ENCODE measurements at places on chromosomes 13 and 19.

DNA sequence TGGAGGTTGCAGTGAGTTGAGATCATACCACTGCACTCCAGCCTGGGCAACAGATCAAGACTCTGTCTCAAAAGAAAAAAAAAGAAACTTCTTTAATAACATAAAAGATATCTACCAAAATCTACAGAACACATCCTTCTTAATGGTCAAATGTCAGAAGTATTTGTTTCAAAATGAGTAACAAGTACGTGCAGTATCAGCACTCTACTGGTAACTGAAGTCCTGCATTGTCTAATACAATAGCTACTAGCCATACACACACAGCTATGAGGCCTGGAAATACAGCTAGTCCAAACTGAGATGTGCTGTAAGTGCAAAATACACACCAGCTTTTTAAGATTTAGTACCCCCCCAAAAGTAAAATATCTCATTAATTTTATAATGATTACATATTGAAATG lies 88.1 kb downstream of the TSC22D1 start:
- no peak for DNase-seq

- DNase-seq, result no peak
Observed at GRCh38 chr13:46831588-46832194, 34.7 kb upstream of the ESD start.

- no peak for DNase-seq
Observed at GRCh38 chr19:17968362-17968761, 1.5 kb downstream of the KCNN1 start.

- no peak for DNase-seq
Observed at GRCh38 chr19:38893341-38893771, 6.1 kb downstream of the SIRT2 start.

- DNase-seq, result no peak
Observed at GRCh38 chr19:39840492-39840891, 5.7 kb downstream of the FBL start.

- no peak for DNase-seq
Observed at GRCh38 chr19:1384478-1385110, 887 bp downstream of the NDUFS7 start.

DNA sequence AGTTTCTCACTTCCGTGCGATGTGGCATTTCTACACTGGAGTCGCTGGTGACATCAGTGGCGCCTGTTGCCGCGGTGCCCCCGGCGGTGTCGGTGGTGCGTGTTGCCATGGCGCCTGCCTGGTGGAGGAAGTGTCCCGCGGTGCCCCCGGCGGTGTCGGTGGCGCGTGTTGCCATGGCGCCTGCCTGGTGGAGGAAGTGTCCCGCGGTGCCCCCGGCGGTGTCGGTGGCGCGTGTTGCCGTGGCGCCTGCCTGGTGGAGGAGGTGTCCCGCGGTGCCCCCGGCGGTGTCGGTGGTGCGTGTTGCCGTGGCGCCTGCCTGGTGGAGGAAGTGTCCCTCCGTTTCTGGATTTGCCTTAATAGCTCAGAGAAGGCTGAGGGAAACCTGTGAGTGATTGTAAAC lies 127.6 kb downstream of the KDM4B start:
- no peak for DNase-seq

DNA sequence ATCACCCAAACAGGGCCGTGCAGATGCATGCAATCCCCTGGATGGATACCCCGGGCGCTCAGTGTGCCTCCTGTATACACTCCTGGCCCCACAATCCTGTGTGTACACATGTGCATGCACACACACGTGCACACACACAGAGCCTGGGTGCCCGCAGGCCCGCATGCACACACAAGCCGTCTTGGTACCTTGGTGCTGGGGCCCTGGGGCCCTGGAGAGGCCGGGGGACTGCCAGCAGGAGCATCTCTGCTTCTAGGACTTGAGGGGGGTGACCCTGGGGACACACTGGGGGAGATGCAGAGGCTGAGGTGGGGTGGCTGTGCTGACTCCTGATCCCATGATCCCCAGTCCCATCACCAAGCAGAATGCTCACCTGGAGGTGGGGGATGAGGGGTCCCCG lies 15.6 kb upstream of the EPOR start:
- no peak for DNase-seq

GRCh38 chr19:55197528-55197927 lies 11.8 kb downstream of the PTPRH start:
- no peak for DNase-seq

GRCh38 chr13:93355094-93355493 lies 128.5 kb downstream of the GPC6 start:
- no peak for DNase-seq

DNA sequence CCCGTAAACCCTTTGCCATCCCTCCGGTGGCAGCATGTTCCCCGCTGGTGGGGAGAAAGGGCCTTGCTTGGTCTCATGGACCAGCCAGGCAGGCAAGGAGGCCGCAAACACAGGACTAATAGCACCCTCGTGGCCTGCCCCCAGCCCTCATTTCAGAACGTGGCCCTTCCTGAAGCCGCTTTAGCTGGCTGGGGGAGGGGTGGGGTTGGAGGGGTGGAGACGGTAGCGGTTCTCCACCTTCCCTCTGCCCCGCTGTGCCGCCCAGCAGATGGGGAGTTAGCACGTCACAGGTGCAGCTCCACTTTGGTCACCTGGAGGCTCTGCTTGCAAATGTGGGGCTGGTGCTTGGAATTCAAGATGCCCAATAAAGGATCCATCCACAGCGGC lies 59.3 kb upstream of the URI1 start:
- DNase-seq, result no peak

- DNase-seq, result no peak
Observed at GRCh38 chr19:2631213-2631821, 71.2 kb downstream of the GNG7 start.

All from cortex of kidney (tissue), 1 donor.